ENCODE measurements at places on chromosomes 3 and 15.

- no peak for DNase-seq
These were observed 1.9 kb downstream of the SLC33A1 start for GRCh38 chr3:155852341-155852740.

- DNase-seq = no peak
These were observed 49.4 kb downstream of the CLASP2 start for GRCh38 chr3:33668618-33669017.

GRCh38 chr15:66369773-66370651 is 13.5 kb upstream of the TIPIN start:
- no peak for DNase-seq

DNA sequence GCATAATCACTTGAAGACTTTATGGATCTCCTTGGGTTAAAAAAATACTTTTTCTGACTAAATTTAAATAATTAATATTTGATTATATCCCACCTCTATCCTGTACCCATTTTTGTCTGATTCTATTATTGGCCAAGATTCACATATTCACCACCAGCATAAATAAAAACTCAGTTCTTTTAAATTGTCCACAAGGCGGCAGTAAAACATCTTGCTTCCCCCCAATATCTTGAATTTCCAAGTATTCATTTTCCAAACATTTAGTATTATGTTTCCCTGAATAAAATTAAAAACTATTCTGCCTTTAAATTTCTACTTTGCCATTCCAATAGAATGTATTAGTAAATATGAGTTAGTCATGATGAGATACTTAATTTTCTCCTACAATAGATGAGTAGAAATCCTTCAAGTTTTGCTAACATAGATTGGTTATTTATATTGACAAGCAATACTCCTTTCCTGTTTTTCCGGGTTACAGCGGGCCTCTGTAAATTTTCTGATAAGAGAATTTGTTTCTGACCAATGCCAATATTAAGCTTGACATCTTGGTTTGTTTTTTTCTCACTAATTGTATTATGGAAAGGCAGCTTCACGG is 218.7 kb upstream of the MDFIC2 start:
- no peak for DNase-seq

GRCh38 chr3:133757701-133758567 is 11.7 kb downstream of the TF start:
- no peak for DNase-seq

GRCh38 chr3:48273594-48274211 is 32.8 kb downstream of the ZNF589 start:
- peak; percentile 47 for DNase-seq

DNA sequence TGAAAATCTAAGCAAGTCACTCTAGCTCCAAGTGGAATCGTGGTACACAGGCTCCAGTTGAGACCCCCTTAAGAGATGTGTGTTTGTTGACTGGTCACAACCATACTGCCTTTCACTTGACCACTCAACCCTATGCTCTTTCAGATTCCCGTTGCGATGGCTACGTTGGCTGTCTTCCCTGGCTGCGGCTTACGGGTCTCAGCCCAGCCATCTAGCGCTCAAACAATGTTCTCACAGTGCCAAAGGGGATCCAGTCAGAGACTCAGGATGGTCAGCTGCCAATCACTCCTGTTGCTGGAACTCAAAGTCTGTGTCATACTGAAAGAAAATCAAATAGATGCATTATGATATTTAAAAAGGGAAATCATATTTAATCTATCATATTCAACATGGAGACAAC is 237.6 kb downstream of the ITPR1 start:
- DNase-seq = no peak

DNA sequence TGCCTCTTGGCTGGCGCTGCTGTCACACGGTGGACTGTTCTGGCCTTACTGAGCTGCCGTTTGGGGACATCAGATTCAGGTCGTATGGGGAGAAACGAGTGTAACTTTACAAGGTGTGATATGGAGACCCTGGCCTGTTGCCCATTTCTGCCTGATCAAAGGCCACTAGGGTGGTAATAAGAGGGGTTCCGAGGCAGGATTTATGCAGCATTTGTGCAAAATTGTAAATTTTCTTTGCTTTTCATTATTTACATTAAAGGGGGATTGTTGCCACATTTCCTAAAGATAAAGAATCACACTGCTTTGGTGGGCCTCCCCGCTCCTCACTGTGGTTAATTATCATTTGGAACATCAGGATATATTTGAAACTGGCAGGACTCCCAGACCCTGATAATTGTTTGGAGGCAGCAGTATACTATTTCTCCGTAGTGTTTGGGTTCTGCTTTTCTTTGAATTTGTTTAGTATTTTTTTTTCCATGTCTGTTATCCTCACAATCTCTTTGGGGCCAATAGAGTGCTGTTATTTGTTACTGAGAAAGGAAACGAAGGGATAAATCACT is 891 bp downstream of the NXPE3 start:
- DNase-seq = no peak

- no peak for DNase-seq
These were observed 128.1 kb upstream of the IL12A start for GRCh38 chr3:159860269-159861116.

DNA sequence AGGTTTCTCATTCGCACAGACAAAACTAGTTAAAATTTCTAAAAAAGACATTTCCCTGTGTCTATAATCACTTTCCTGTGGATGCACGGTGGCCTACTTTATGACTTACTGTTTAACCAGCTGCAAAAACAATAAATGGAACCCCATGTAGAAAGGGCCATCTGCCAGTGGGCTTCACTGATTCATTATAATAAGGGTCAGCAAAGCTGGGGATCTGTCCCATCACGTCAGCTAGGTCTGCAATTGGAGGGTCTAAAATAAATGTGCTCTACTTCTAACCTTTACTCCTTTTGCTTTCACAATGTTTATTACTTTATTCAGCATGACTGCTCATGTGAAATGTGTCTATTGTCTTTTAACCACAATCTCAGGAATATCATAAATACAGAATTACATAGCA is 43.1 kb upstream of the NMD3 start:
- no peak for DNase-seq

GRCh38 chr3:30945291-30945690 is 50.8 kb upstream of the GADL1 start:
- no peak for DNase-seq

DNA sequence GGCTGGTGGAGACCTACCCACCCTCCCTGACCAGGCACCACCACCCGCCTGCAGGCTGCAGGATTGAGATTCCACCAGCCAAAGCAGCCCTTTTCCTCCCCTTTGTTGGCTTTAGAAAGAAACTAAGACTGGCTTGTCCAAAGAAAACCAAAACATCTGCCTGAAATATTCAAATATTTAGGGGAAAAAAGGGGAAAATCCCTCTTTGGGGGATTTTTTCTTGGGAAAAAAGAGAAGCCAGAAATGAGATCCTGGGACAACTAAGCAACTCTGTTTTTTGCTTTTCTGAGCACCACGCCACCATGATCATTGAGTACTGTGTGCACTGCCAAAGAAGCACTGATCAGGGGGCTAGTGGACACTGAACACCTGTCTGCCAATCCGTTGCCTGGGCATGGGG is 2.6 kb downstream of the DCLK3 start:
- no peak for DNase-seq

- no peak for DNase-seq
These were observed 6.2 kb downstream of the ZIC4 start for GRCh38 chr3:147400111-147400510.

DNA sequence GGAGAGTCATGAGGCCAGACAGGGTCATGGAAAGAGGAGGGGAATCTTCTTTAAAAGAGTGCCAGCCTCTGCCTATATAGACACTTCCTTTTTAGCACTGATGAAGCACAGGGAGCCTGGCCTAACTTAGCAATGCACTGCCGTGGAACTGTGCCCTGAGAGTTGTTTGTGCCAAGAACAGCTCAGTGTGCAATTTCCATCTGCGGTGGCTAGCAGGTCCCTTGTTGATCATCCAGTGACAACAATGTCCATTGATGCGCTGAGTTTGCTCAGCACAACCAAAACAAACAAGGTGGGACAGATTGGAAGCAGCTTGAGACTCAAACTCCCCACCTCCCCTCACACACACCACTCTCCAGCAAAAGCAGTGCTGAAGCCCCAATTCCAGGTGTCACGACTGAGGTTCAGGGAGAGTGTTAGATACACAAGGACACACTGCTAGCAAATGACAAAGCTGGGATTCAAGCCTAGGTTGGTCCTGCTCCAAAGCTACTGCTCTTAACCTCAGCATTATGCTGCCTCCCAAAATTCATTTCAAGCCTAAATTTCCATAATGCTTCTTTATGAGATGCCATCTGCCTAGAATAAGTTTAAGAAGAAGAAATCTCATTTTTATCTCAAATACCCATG is 316.6 kb upstream of the UBE2E2 start:
- no peak for DNase-seq

- no peak for DNase-seq
These were observed 33.5 kb downstream of the UMPS start for GRCh38 chr3:124763644-124764358.

GRCh38 chr3:171218069-171218468 is 191.5 kb upstream of the SLC2A2 start:
- no peak for DNase-seq

GRCh38 chr3:21484828-21485144 is 266.2 kb downstream of the ZNF385D start:
- no peak for DNase-seq

DNA sequence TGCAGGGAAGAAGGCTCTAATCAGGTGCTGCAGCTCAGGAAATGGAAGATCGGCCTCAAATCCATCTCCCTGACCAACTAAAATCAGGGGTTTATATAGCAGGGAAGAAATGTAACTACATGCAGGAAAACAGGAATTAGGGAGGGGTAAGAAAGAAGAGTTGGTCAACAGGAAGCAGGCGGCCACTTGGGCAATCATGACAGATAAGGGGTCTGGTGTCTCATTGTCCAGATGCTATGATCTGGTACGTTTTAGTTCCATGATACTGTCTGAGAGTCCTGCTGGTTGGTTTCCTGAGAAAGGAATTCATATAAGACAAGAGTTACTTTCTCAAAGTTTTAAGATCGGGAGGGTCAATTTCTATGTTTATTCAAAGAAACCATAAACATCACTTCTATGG is 24.2 kb downstream of the KATNBL1 start:
- no peak for DNase-seq
